ENCODE measurements at places on chromosomes 12 and 14. TPM values are rescaled to one million over a fixed set of nuclear protein-coding genes. Genes with fewer than 3 reads are reported as not detected.

GRCh38 chr12:54221402-54221984 lies 32.7 kb upstream of the SMUG1 start:
- H3K4me3 ChIP-seq = no peak overlapping the region
- no peaks in the 10 kb centered on the region for H3K36me3 ChIP-seq
- no peak overlapping the region for H3K27ac ChIP-seq
- H3K27me3 ChIP-seq = peaks cover 12% of the 10 kb centered on the region

GRCh38 chr12:267581-268482 lies 5.2 kb upstream of the SLC6A13 start:
- no peaks in the 10 kb centered on the region for H3K27me3 ChIP-seq
- peaks cover 21% of the 10 kb centered on the region for H3K4me1 ChIP-seq
- no peak overlapping the region for H3K27ac ChIP-seq
- no peak for DNase-seq
- no peak overlapping the region for H3K4me3 ChIP-seq

DNA sequence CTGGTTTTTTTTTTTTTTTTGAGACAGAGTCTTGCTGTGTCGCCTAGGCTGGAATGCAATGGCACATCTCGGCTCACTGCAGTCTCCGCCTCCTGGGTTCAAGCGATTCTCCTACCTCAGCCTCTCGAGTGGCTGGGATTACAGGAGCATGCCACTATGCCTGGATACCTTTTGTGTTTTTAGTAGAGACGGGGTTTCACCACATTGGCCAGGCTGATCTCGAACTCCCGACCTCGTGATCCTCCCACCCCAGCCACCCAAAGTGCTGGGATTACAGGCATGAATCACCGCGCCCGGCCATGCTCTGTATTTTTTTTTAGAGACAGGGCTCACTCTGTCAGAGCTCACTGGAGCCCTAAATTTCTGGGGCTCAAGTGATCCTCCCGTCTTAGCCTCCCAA lies 32.6 kb downstream of the VRTN start:
- H3K36me3 ChIP-seq = no peaks in the 10 kb centered on the region
- H3K4me3 ChIP-seq = no peak overlapping the region
- no peaks in the 10 kb centered on the region for H3K4me1 ChIP-seq
- DNase-seq = no peak
- no peak overlapping the region for H3K27ac ChIP-seq

- H3K27me3 ChIP-seq = peaks cover 22% of the 10 kb centered on the region
- no peaks in the 10 kb centered on the region for H3K36me3 ChIP-seq
- DNase-seq = no peak
- no peaks in the 10 kb centered on the region for H3K4me1 ChIP-seq
Measured at GRCh38 chr12:128259556-128260070, 7.4 kb upstream of the TMEM132C start.

DNA sequence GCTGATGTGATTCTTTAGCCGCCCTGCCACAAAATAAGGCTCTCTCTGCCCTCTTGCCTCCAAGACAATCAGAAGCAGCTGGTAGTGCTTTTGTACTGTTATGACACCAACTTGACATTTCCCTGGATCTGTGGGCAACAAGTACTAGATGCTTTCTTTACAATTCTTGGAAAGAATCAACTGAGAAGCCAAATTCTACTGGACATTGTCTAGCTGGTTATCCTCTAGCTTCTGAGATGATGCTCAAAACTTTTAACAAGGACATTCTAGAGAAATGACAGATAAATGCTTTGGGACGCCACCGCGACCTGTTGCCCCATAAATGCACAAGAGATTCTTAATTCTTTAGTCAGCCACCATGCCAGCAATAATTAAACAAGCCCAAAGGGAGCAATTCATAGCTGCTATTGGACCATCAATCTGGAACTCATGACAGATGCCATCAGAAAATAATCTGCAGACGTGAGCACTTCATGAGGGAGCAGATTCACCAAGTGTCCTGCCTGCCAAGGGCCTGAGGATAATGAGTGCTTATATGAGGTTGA lies 22.8 kb downstream of the FMNL3 start:
- peaks cover 48% of the 10 kb centered on the region for H3K4me1 ChIP-seq
- DNase-seq = no peak

GRCh38 chr12:116657921-116658495 lies 79.9 kb downstream of the SPRING1 start:
- no peaks in the 10 kb centered on the region for H3K4me1 ChIP-seq
- no peak overlapping the region for H3K4me3 ChIP-seq
- no peaks in the 10 kb centered on the region for H3K36me3 ChIP-seq
- no peak overlapping the region for H3K27ac ChIP-seq
- H3K27me3 ChIP-seq = peaks cover 7% of the 10 kb centered on the region

DNA sequence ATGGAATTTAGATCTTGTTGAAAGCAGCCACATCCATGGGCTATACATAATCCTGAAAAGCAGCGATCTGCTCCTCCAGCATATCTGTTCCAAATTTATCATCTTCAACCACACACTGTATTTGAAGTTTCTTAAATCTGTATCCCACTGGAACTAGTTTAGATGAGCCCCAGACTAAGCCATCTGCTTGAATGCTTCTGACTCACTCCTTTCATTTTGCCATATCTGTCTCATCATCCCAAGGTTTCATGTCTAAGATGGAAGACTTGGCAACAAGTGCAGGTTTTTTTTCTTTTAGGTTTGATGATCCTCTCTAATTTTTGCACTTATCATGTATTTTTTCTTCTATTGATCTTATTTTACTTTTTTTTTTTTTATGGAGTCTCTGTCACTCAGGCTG lies 54.4 kb upstream of the TMEM263 start:
- peaks cover 2% of the 10 kb centered on the region for H3K4me1 ChIP-seq
- DNase-seq = no peak
- no peak overlapping the region for H3K27ac ChIP-seq
- no peaks in the 10 kb centered on the region for H3K36me3 ChIP-seq
- H3K4me3 ChIP-seq = no peak overlapping the region

GLIPR1L1 gene
- not detected for total RNA-seq

BDKRB1 gene
- not detected for total RNA-seq

Data from activated naive CD8-positive, alpha-beta T cell treated with anti-CD3 and anti-CD28 coated beads for 36 hours (primary cell).